ENCODE measurements at places on chromosomes 7 and 10.

GRCh38 chr7:43528576-43529354, 54.1 kb upstream of the STK17A start:
- no peak for DNase-seq

- no peak for DNase-seq
Measured at GRCh38 chr10:24209946-24210491, 1.1 kb downstream of the KIAA1217 start.

- DNase-seq = no peak
Measured at GRCh38 chr10:19843487-19843886, 27.3 kb downstream of the PLXDC2 start.

DNA sequence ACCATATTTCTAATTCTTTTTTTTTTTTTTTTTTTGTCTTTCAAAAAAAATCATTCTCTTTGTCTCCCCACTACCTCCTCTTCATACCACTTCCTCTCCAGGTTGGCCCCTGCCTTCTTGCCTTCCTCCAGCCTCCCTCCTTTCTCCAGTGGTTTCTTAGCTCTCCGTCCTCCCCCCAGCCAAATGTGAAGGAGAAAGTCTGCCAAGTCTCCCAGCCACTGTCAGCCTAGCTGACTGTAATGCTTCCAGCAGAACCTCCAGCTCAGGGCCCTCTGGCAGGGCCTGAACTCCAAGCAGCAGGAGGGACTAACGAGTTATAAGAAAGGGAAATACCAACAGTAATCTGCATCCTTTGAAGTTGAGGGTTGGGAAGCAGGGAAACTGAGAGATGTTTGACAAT, 35.5 kb upstream of the BICC1 start:
- DNase-seq = no peak

DNA sequence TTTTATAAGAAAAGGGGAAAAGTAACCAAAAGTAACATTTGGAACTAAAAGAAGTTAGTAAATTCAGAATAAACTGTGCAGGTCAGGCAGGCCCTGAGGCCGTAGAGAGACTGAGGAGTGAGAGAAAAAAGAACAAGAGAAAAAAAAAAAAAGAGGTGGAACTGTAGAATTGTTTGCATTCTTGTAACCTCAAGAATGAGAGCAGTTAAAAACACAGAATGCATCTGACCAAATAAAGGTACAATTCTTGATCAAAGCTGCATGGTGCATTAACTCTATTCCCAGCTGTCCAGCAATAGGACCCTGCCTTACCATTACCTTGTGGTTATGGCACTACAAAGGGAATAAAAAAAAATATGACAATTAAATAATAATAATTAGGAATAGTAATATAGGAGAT, 170.1 kb upstream of the SEMA3A start:
- no peak for DNase-seq

DNA sequence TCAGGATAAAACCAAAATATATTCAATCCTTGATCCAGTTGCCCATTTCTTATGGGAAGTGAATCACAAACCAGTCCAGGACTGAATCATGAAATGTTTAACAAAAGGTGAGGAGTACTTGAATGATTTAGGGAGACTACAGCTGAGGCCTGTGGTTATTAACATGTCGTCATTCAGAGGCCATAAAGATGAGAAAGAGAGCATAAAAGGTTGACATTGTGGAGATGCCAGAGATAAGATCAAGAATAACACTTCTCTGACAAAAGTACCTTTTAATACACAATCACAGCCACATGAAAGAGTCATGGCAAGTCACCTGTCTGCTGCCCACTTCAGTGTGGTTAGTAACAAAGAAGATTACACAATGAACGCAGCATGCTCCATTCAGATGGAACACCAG, 1195.7 kb upstream of the SORCS1 start:
- DNase-seq = no peak

- no peak for DNase-seq
Measured at GRCh38 chr7:80749270-80749669, 110.8 kb downstream of the CD36 start.

DNA sequence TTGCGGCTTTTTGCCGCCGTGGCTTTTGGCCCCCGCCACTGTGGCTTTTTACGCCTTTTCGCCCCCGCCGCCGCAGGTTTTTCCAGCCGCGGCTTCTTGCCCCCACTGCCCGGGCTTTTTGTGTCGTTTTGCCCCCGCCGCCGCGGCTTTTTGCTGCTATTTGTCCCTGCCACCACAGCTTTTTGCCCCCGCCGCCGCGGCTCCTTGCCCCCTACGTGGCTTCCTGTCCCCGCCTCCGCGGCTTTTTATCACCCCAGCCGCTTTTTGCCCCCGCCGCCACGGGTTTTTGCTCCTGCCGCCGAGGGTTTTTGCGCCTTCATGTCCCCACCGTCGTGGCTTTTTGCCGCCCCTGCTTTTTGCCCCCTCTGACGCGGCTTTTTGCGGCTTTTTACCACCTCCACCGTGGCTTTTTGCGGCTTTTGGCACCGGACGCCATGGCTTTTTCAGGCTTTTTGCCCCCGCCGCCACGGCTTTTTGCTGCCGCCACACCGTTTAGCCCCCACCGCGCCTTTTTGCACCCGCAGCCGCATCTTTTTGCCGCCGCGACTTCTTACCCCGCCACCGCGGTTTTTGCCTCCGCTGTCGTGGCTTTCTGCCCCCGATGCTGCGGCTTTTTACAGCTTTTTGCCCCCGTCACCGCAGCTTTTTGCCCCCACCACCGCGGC, 637.0 kb downstream of the ZNF716 start:
- DNase-seq = no peak

DNA sequence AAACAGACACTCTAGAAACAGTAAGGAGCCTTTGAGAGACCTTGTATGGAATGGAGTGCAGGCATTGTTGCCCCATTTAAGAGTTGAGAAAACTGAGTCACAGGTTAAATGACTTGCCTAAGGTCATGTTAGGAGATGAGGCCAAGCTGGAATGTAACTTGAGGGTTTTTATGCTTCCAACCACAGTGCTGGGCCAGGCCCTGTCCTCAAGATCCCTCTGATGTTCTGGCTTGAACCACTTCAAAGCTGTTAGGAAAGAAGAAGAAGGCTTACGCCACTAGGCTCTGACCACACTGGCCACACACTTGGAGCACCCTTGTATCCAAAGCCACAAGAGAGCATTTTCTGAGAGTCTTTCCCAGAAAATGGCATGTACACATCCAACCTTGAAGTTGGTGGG, 42.7 kb downstream of the PLAU start:
- no peak for DNase-seq

GRCh38 chr10:34539533-34540315, 275.4 kb downstream of the PARD3 start:
- DNase-seq = no peak

DNA sequence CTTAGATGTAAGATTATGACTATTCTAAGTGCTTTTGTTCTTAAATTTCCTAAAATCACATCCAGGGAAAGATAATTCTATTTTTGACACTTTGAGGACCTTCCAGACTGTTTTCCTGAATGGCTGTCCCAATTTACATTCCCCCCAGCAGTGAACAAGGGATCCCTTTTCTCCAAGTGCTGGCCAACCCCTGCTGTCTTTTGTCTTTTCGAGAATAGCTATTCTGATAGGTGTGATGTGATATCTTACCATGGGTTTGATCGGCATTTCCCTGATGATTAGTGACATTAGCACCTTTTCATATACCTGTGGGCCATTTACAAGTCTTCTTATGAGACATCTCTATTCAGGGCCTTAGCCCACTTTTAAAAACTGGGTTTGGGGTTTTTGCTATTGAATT, 526.7 kb upstream of the FZD8 start:
- no peak for DNase-seq

GRCh38 chr7:148726385-148726784, 27.7 kb downstream of the CUL1 start:
- no peak for DNase-seq

DNA sequence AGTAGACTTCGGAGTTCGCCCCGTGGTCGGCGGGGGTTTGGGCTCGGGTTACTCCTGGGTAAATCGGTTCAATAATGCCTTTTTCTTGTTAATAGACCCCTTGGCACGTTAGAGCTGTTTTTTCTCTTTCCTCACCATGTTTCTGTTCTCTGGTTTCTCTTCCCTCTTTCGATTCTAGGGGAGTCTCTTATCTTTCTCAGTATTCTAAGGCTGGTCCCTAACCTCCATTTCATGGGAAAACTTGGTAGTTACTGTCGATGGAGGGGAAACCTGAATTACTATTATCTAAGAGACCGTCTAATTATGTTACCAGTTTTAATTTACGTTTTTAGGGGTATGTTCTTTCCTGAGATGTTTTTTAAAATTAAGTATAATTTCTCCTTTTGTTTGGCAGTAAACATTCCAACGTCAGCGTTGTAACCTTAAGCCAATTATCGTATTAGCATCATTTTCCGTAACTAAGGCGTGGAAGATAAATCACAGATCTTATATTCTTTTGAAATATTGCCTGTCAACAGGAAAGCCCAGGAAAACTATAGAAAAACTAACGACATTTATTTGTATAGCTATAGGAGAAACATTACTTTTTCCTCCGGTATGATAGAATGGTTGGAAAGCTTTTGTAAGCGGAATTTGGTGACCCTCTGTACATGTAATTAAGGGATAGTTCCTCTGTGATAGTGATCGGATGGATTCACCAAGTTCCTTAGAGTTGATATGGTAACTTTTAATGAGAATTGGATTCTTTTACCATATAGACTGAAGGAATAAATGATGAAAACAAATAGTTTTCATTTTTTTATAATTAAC, 847 bp downstream of the BTAF1 start:
- DNase-seq = no peak

- no peak for DNase-seq
Measured at GRCh38 chr7:108059526-108059925, 56.6 kb upstream of the LAMB1 start.

DNA sequence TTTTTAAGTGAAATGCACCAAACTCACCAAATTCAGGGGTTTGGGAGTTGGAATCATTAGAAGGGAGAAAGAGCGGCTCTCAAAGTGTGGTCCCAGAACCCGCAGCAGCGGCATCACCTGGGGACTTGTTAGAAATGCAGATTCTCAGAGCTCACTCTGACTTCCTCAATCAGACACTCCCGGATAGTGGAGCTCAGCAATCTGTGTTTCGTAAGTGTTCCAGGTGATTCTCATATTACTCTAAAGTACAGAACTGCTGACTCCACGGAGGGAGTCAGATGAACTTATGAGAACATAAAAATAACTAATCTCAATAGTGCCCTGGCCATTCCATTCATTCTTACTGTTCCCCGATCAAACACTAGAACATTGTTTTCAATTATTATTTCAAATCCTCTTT, 358.7 kb upstream of the MYO3A start:
- DNase-seq = no peak

DNA sequence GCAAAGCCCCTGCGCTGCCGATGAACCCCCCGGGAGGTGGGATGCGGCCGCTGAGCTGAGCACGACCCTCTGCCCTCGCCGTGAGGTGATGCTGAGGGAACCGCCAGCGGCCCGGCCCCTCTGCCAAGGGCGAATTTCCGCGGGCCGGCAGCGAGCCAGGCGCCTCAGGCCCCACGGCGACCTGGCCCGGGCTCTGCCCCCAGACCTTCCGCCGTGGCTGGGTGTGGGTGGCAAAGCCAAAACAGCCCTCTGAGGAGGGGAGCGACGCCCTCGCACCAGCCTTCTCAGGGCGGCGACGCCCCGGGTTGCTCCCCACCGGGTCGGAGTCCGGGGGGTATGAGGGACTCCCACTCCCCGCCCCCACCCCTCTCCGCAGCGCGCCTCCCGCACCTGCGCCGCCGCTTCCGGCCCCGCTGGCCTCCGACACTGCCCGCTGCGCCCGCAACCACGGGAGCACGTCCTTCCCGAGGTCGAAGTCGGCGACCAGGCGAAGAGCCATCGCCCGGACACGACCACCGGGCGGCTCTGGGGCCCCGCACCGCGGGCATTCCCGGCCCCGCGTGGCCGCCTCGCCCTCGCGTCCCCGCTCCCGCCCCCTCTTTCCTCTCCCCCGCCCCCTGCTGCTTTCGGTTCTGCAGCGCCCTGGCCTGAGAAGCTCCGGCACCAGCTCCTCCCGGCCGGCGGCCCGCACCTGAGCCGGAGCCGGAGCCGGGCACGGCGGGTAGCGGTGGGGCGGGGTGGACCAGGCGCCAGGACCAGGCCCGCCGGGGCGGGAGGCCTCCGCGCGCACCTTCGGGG, at the start of gene GSAP:
Gene GSAP, minus strand, starts transcription at position 527 of the 798 bp plus-strand sequence. Its CDS starts 28 bp downstream, at position 499.
- DNase-seq = no peak

GRCh38 chr10:44242091-44242490, 142.8 kb downstream of the CXCL12 start:
- no peak for DNase-seq

GRCh38 chr7:142057101-142057500, 54.4 kb upstream of the MGAM2 start:
- no peak for DNase-seq

DNA sequence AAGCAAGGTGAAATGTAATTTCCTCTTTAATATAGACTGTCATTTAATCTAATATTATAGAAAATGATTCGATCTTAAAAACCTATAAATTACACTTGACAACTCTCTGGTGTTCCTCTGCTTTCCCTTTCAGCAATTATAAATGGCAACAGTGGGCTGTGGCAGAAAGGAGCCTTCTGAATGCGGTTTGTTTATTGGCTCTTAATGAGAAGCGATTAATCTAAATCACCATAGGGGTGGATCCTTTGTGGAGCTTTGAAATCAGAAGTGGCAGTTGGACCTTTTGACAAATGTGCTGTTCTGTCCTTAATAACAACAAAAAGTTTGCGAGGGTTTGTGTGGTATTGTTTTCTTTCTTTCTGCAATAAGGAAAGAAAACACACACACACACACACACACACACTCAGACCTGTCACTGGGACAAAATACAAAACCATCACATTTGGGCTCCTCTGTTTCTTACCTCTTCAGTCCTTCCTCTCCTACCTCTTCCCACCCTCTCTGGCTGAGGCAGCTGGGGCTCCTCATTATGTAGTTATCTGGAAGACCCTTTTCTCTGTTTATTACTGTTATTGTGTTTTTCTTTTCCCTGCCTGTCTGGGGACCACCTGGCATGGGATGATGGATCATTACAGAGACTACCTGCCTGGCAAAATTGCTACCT, 316.2 kb downstream of the SORCS3 start:
- no peak for DNase-seq

DNA sequence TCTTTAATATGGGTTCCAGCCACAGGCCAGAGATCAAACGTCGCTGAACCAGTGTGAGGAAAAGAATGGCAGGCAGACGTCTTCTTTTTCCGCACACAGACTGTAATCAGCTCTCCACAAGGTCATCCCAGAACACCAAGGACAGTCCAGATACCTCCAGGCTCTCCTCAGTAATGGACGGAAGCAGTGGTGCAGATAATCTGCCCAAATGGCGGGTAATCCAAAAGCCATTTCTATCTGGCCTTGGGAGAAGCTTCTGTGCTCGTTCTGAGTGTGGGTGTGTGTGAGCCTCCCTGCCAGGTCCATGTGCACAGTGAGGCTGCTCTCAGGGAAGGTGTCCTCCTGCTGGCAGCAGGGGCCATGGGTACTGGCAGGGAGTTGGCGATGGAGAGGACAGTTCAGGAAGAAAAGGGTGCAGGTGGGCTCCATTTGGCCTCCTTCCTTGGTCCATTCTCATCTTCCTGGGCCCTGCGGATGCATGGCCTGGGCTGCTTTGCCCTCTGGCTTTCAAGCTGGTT, 15.6 kb upstream of the TEX36 start:
- no peak for DNase-seq
